ENCODE measurements at places on chromosomes 12 and 14.

DNA sequence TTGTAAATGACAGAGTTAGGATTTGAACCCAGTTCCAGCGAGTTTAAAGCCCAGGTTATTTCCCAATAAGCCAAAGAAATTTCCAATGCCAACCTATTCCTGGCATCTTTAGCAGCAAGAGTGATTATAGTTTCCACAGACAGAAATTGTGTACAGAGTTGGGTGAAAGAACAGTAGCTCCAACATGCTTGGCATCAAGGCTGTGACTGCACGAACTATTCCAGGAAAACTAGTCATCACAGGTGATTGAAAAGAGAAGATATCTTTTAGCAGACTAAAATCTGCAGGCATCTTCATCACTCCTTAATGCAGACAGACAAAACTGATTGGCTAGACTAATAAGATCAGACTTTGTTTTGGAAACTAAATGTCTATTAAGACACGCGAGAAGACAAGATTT lies 262.7 kb upstream of the PLEKHG7 start:
- no peak for DNase-seq

DNA sequence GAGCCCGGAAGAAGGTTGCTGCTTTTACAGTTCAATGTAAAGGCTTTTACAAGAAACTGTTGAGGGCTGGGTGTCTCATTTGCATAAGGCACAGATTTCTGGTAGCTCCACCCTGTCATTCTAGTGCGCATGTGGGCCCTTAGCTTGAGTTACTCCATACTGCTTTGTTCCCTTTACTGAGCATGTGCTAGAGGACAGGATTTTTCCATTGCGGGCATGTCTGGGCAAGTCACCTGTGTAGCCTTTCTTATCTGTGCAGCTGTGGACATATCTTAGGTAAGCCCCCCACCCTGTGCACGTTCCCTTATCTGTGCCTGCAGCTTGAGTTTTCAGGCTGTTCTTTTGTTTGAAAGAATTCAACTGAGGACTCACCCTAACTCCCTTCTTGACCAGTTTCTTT lies 56.2 kb upstream of the ARHGAP5 start:
- no peak for DNase-seq

GRCh38 chr12:73726881-73727280 lies 810.8 kb upstream of the ATXN7L3B start:
- DNase-seq: no peak

- DNase-seq: no peak
Measured at GRCh38 chr14:104244221-104245011, 106.0 kb downstream of the KIF26A start.

DNA sequence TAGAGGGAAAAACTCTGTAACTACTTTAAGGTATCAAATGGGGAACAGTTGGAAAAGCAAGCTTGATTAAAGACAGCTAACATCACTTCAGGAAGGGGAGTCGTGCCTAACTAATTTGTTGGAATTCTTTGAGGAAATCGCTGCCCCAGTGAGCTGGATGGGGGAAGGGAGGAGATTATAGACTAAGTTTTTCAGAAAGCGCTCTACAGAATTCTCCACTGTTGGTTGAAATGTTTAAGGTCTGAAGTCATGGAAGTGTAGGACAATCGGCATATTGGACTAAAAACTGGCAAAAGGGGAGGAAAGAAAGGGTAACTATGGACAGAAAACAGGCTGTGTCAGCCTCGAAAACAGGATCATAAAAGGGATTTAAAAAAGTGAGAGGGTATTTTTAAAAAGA lies 229.9 kb upstream of the HMGA2 start:
- DNase-seq: no peak

GRCh38 chr14:91521061-91521640 lies 11.0 kb upstream of the PPP4R3A start:
- DNase-seq: no peak

DNA sequence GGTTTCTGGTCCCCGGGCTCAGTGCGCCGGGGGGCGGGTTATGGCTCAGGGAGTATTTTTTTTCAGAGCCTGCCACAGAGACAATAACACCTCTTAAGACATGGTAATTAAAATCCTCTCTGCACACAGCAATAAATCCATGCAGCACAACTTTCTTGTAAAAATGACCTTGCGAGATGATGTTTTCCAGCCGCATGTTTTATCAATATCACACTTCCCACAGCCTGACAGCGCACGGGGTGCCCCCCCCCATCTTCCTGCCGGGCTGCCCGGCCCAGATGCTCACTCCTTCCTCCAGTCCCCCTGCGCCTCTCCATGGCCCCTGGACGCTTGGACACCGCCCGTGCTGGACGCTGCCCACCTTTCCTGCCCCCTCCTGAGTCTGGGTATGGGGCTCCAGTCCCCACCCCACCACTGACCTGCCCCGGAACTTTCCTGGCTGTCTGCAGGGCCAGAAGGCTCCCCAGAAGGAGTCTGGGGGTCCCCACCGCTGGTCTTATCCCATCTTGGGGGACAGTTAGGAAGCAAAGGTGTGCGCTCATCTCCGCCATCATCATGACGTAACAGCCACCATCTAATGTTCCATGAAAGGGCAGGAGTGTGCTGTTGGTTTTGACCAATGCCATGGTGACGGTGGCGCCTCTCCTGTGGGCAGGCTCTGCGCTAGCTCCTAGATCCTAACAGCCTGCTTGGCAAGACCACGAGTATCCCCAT lies 182.9 kb downstream of the KIF26A start:
- DNase-seq: no peak

DNA sequence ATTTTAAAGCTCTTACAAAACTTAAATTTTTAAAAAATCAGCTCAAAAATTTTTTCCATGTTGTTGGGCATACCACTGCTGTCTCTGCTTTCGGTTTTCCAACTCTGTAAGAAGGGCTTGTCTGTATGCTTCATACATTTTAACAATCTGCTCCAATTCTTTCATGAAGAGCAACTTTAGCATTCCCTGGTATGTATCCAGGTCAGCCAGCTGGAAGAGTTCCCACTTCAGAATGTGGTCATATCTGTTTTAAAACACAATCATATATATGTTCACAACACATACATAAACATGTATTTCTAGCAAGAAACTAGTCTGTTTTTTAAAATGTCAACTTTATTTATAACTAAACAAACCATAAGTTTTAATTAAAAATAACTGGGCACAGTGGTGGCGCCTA lies 33.0 kb downstream of the SAV1 start:
- DNase-seq: no peak

DNA sequence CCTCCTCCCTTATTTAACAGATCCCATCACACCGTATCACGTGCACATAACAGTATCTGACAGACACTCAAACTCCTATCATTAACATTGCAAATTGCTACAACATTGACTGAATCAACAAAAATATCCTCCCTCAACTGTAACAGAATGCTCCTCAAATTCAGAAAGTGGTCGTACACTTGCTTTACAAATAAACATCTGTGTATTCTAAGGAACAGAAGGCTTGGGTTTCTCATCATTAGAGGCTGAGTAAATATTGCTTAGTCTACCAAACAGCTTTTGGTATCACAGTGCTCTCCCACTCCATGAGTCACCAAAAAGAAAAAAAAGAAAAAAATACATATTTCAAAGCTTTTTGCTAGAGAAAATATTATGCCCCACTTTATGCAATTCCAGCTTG lies 23.9 kb downstream of the FERMT2 start:
- no peak for DNase-seq

- no peak for DNase-seq
Measured at GRCh38 chr12:104473374-104473983, 16.7 kb downstream of the CHST11 start.

- no peak for DNase-seq
Measured at GRCh38 chr14:104993306-104993705, 7.7 kb downstream of the CLBA1 start.

DNA sequence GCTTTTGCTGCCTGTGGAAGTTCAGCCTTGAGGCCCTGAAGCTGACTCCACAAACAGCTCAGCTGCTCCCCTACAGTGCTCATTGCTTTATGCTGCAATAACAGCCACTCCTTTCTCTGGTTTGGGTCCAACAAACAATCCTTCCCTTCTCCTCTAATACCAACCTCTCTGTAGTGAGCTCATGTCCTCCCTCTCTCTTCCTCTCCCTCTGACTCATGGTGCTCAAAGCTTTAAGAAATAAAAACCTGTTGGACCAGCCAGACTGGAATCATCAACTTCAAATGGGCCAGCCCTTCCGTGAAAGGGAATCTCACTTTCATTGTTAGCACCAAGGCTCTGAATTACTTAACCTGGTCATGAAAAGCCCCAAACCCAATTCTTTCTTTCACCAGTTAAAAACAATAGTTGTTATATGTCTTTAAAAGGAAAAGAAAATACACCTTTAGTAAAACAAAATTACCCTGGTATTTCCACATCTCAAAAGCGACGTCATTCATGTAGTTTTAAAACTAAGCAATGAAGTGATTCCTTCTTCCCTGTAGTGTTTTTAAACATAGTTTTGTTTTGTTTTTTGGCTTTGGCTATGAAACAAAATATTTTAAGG lies 126.4 kb downstream of the DUSP6 start:
- peak; percentile 23 for DNase-seq

DNA sequence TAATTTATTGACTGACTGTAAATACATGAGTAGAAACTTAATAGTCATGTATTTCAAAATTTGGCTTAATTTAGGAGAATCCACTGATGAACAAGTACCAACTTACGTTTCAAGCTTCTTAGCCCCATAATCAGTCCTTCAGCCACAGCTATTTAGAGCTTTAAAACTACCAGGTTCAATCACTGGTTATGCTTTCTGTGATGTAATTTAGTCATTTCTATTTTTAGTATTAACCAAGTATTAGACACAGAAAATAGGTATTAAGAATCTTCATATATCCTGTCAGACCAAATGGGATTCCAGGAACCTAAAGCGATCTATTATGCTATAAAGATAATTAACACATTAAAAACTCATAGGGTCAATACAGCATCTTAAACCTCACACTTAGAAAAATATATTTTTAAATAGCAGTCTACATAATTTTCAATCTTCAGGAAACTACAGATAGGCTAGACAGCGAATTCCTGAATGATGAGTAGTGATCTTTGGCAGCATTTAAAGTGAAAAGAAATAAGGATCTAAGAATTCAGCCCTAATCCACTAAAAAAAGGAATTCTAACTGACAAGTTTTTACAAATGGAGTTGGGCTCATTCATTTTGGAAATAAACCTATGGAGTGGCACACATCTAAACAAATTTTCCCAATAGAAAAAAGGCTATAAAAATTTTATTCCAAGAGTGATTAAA lies 51.5 kb downstream of the ZC3H14 start:
- DNase-seq: no peak

GRCh38 chr12:28340261-28341045 lies 150.2 kb downstream of the CCDC91 start:
- no peak for DNase-seq

GRCh38 chr12:54191550-54192022 lies 2.8 kb upstream of the SMUG1 start:
- DNase-seq: peak; percentile 76

DNA sequence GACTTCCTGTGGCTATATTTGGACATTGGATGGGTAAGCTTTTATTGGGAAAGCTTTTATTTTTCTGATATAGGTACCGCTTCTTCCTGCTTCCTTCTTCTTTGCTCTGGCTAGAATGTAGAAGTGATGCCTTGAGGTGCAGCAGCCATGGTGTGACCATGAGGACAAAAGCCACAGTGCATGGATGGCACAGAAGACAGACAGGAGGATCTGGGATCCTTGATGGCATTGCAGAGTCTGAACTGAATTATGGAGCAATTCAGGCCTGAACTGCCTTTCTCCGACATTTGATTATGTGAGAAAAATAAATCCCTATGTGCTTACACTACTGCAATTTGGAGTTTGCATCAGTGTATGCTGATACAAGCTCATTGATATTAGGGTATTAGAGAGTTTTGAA lies 191.3 kb upstream of the CRY1 start:
- DNase-seq: no peak

DNA sequence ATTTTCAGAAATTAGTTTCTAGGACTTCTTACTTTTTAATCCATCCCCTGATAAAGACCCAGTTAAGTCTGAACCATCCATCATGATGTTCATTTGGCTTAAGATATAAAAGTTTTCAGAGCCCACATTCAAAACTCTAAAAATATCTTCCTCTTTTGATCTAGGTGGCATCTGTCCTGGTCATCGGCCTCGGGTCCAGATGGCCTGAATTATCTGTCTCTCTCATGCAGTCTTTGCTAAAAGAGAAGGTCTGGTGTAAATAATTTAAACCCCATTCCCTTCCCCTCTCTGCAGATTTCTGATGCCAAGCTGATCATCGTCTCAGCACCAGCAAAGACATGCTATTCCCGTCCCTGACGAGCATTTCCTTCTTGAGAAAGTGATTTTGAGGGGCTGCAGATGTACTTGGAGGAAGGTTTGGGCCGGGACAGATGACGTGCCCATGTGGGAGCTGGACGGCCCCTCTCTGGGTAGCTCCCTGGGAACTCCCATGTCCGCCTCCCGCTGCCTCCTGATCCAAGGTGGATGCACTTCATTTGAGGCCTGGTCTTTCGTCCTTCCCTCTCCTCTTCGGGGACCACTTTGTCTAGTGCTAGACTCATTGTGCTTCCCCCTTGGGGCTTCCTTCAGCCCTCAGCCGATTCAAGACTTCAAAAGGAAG lies 173.0 kb upstream of the PRMT8 start:
- no peak for DNase-seq

- no peak for DNase-seq
Measured at GRCh38 chr12:117967043-117967442, 1.7 kb downstream of the KSR2 start.

DNA sequence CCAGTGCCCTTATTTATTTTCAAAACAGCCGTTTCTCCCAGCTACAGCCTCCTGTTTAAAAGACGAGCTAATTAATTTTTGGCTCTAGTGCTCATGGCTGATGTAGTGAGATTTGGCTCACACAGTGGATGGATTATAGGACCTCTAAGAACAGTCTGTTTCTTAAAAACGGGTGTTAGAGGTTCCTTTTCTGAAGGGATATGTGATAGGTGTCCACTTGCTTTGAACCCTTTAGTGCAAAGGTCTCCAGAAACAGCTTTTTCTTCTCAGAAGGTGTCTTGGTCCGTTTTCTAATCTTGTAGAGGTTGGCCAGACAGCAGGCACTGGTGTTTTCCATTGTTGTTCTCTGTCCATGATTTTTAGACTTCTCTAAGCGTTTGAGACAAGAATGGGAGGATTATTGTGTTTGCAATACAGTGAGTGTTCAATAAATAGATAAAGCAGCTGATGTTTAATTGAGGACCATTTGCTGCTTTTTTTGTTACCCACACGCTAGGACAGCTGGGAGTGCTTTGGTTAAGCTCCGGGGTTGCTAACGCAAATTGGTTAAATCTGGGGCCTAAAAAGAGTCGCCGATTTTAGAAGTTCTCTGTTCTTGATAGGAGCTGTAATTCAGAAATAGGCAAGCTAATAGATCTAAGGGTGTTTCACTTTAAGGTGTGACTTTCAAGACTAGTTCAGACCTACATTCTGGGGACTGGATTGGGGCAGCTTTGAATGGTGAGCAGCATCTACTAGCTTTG lies 1.0 kb downstream of the BORCS5 start:
- DNase-seq: no peak

- no peak for DNase-seq
Measured at GRCh38 chr14:67510836-67511235, 22.3 kb upstream of the PLEKHH1 start.

Measured in left cardiac atrium (tissue), 4 donors.